Kidney glomerular epithelial cell (primary cell): ENCODE measurements at places on chromosomes 3 and 15.

- DNase-seq: peak; percentile 33
Observed at GRCh38 chr15:91021516-91022074, 799 bp downstream of the VPS33B start.

DNA sequence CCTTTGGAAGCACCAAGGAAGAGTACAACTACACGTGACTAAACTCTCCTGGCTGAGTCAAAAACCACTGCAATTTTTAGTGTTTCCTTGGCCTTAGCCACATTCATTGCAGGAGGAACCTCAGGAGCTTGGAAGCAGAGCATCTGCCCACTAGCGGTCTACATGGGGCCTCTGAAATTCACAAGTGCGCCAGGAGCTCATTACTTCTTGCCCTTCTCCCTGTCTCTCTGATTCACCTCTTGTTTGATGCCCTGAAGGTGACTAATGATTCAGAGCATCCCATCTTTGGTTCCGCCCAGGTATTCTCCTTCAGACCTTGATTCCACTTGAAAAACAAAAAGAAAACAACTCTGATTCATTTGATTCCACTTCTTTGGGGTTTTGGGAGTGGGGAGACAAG lies 201.1 kb upstream of the LPP start:
- DNase-seq: no peak

GRCh38 chr15:70509282-70509662 lies 254.1 kb downstream of the UACA start:
- no peak for DNase-seq

GRCh38 chr3:117762621-117763037 lies 1053.0 kb downstream of the TUSC7 start:
- no peak for DNase-seq

DNA sequence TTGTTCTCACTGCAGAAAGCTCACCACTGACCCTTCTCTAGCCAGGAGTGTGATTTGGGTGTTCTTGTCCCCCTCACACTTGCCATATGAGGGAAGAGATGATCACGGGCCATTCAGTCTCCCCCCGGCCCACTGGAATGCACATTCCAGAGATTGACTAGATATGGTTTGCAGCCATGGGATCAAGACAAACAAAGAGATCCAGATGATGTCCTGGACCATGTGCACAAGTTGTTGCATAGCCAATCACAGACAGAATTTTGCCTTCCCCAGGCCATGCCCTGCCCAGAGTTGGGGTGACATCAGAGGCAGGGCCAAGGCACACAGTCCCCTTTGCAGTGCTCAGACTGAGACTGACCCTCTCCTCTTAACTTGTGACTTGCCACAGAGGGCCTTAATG lies 14.8 kb downstream of the MUC13 start:
- DNase-seq: no peak

DNA sequence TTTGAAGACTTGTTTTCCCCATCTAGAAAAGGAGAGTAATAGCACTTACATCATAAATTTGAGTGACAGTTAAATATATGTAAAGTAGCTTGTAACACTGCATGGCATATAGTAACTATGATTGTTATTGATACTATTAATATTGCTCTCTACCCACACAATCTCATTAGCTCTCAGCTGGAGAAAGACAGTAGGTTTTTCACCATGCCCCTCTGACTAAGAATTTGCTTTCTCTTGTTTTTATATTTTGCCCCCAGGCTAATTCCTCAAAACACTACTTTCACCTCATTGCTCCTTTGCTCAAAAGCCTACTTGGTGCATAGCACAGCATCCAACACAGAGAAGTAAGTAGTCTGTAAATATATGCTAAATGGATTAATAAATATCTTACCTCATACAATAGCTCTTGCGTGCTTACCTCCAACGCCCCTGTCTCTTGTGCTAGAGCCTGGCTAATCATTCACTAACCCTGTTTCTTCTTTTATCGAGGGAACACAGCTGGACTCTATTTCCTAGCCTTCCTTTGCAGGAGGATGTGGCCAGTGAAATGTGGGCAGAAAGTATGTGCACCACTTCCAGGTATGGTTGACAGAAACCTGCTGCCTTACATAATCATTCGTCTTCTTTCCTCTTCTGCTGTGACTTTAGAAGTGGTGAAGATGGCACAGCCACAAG lies 190.0 kb downstream of the PLCH1 start:
- DNase-seq: peak; percentile 91

DNA sequence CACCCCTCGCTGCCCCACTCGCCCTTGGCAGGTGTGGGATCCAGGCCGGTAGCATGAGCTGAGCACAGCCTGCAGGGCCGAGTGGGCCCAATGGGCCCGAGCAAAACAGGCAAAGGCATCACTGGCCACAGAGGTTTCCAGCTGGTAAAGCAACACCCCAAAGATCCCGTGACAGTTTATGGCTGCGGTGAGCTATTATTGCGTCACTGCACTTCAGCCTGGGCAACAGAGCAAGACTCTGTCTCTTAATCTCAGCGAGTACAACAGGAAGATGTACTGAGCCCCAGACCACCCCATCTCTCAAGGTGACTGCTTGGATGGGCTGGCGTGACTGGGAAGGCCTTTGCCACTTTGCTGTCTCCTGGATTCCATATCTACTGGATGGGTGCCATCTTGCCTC lies 4.3 kb downstream of the JMJD7 start:
- no peak for DNase-seq

- no peak for DNase-seq
Observed at GRCh38 chr3:197749315-197749600, 425 bp upstream of the FYTTD1 start.

- DNase-seq: no peak
Observed at GRCh38 chr3:134697830-134698689, 47.2 kb upstream of the KY start.

DNA sequence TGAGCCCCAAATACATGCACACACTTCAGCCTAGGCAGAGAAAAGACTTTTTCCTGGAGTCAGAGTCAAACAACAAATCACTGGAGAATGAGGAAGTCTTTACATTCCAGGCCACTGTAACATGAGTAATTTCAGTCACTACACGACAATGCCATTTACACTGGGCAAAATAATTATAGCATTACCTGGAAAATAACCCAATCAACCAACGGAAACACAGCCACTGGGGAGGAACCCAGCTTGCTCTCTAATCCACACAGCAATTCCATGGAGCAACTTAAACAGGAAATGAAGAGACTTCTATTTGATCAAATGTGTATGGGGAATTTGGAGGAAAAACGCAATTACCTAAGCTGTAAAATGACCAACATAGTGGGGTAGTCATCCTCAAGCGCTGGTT lies 15.2 kb downstream of the FSTL1 start:
- DNase-seq: peak; percentile 84

- DNase-seq: no peak
Observed at GRCh38 chr15:66959875-66960274, 105.5 kb upstream of the SMAD3 start.

GRCh38 chr15:81160312-81161159 lies 26.5 kb downstream of the CFAP161 start:
- no peak for DNase-seq

- no peak for DNase-seq
Observed at GRCh38 chr3:188254520-188255070, 100.6 kb downstream of the LPP start.

GRCh38 chr15:22262613-22263020 lies 182.3 kb downstream of the OR4M2 start:
- no peak for DNase-seq

- DNase-seq: no peak
Observed at GRCh38 chr15:91549581-91549980, 303.9 kb upstream of the SLCO3A1 start.

DNA sequence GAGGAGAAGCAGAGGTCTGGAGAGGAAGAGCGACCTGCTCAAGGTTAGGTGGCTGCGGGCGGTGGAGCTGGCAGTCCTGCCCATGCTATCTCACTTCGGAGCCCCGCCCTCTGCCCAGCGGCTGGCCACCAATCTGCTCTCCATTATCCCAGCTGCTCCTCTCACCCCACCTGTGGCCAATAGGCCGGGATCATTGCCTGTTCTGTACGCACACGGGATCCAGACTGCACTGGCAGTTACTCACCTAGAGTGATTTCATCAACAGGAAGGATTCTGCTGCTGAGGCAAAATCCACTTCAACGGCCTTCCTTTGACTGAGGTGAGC lies 100.6 kb downstream of the TLE3 start:
- no peak for DNase-seq

- DNase-seq: no peak
Observed at GRCh38 chr3:154398084-154398967, 31.7 kb downstream of the GPR149 start.

- DNase-seq: peak; percentile 85
Observed at GRCh38 chr3:42025370-42026138, 63.7 kb upstream of the ULK4 start.

DNA sequence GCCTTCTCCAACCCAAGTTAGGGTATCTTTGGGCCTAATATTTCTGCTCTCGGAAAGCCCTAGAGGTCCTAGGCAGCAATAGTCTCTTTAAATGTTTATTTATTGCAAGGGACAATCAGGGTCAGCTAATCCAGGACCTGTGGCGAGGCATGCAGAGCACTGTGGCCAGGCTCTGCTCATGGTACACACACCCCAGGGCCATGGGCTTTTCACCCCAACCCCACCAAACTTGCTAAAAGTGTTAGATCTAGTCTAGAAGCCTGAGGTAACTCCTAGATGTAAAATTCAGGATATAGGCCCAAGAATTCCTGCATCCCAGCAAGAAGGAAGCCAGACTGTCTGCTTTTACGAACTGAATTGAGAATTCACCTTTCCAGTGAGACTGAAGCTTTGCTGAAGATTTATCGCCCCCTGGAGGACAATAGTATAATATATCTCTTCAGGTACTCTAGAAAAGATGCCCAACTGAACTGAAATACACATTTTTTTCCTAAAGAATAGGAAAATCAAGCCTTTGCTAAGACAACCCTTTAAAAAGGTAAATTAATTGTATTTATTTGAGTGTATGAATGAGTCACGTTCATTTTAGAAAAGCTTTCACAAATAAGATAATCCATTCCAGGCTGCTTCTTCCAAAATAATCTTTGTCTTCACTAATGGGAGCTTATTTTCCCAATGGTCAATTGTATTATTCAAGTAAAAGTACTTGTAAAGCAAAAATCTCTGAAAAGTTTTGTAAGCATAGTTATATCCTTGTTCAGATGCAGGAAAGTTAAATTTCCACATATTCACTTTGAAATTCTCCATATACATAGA lies 89.8 kb downstream of the LRRC3B start:
- peak; percentile 42 for DNase-seq

DNA sequence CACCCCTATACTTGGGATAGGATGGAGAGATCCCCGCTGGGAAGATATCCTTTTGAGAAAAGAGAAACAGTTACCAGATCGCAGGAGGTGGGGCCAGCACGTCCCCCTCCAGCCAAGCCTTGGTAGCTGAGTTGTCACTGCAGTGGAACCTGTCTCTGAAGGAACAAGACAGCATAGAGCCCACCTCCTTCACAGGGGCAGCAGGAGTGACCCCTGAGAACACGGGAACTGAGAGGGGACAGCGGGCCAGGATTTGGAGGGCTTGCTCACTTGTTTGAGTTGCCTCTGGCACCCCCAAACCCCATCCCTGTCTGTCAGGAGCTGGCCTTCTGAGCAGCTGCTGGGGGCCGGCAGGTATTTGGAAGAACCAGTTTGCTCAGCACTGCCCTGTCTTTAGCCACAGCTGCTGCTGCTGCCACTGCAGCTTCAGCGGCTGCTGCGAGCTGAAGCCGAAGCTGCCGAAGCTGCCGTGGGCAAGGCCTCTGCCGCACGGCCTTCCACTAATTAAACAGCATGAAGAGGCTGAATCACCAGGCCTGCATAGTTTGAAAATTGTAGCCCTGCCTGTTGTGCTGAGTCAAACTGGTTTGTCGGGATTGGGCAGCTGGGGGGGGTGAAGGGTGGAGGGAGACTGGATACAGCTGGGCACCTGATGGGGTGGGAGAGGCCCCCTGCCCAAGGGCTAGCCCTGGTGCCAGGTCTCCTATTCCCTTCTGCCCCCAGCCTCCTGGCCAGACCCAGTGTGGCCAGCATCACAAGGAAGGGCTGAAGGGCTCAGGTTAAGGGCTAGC lies 4.0 kb downstream of the EPHB3 start:
- peak; percentile 12 for DNase-seq

GRCh38 chr15:64717735-64718495 lies 57.5 kb downstream of the RBPMS2 start:
- no peak for DNase-seq

- peak; percentile 99 for DNase-seq
Observed at GRCh38 chr3:39150803-39151631, 2.4 kb downstream of the CSRNP1 start.

DNA sequence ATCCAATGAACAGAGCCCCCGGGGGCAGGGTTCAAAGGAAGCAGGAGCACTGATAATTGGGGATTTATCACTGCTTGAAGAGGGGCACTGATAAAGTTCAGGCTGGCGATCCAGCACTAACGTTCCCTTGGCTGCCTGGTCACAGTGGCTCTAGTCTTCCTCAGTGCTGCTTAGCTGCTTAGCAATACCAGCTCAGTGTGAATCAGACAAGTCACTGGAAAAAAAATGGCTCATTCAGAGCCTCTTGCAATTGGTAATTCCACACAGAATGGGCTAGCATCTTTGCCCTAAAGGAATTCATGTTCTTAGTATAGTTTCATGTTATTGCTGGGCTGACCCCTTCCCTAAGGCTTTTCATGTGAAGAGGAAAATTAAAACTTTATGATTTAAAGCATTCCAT lies 95.7 kb upstream of the SLC2A2 start:
- DNase-seq: no peak

DNA sequence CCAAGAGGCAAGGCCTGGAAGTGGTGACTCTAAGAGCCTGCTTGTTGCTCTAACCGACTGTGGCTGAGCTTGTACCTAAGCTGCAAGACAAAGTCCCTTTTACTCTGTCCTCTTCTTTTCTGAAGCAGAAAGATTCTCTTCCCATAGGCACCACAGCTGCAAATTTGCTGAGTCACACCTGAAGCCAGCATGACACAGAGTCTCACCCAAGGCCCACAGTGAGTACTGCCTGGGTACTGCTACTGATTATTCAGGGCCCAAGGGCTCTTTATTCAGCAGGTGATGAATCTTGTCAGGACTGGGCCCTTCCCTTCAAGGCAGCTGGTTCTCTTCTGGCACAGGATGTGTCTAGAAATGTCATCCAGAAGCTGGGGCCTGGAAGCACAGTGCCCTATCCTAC lies 18.9 kb upstream of the TIGIT start:
- peak; percentile 8 for DNase-seq

DNA sequence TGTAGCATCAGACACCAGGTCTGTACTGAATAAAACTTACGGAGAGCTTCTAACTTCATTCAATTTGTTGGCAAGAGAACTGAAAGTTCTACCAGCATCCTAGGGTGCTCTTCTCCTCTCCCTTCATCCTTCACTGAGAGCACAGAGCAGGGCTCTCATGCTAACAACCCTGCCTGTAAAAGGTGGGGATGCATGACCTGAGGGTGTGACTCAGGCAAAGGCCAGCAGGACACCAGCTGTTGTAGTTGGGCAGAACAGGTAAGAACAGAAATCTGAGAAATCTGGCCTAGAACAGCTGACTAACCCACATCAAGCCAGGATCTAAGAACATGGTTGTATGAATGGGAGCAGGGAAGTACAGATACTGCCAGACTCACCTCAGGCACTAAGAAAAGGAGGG lies 64.2 kb downstream of the MYLK start:
- no peak for DNase-seq
